ENCODE measurements at places on chromosomes 12 and 14.

DNA sequence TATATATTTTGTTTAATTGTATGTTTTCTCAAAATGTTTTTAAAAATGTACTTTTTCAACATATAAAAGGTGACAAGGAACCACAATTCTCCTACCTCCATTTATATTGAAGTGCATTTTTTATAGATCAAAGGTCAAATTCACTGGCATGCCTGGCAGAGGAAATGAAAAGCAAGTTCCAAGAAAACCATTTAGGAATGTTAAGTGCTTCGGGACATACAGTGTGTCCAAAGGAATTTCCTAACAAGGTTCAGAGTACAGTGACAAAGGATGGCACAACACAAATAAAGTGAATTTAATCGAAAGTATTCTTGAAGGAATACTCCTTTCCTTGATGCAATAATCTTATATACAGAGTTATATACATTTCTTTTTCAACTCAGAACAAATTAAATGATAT is 242.3 kb downstream of the CCER1 start:
- DNase-seq = no peak

- DNase-seq = no peak
Observed at GRCh38 chr12:43167691-43168090, 384.3 kb downstream of the ADAMTS20 start.

DNA sequence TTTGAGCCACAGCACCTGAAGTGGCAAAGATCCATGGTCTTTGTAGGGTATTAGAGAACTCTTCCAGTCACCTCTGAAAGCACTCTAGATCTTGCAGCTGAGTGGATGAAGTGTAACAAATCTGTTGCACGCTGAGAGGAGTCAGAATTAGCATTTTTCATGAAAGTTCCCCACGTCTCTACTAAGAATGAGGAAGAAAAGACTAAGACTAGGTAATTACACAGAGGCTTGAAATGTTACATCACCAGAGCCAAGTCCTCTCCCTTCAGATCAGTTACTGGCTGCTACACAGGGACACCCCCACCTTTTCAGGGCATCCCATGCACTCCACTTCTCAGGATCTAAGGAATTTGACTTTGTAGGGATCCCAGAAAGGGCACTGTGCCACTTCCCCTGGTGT is 98.6 kb upstream of the FKBP4 start:
- DNase-seq = no peak

DNA sequence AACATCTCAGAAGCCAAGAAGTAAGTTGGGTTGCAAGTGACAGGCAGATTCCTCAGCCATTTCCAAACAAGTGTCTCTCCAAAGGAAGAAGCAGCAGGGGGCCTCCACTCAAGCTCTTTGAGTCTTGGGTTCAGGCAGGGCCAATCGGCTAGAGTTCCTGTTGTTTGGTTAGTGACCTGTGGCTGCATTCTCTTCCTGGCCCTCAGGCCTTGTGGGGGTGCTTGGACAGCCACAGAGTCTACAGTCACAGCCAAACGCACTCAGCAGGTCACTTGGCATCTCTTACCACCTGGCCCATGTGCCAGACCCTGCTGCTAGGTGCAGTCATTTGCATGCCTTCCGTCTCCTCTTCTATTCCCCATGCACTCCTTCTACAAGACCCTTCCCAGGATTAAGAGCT is 353.9 kb downstream of the GRIN2B start:
- no peak for DNase-seq

- DNase-seq = no peak
Observed at GRCh38 chr12:19373586-19373985, 65.7 kb upstream of the AEBP2 start.

All from spleen (tissue), 13 donors.